NCI-H2081 (cell line): ENCODE measurements at places on chromosomes 1 and 21.

GRCh38 chr1:71919811-71920509, 362.4 kb downstream of the NEGR1 start:
- peak; percentile 34 for DNase-seq

- DNase-seq = peak; percentile 34
Observed at GRCh38 chr1:23957096-23957495, 2.5 kb upstream of the PNRC2 start.

DNA sequence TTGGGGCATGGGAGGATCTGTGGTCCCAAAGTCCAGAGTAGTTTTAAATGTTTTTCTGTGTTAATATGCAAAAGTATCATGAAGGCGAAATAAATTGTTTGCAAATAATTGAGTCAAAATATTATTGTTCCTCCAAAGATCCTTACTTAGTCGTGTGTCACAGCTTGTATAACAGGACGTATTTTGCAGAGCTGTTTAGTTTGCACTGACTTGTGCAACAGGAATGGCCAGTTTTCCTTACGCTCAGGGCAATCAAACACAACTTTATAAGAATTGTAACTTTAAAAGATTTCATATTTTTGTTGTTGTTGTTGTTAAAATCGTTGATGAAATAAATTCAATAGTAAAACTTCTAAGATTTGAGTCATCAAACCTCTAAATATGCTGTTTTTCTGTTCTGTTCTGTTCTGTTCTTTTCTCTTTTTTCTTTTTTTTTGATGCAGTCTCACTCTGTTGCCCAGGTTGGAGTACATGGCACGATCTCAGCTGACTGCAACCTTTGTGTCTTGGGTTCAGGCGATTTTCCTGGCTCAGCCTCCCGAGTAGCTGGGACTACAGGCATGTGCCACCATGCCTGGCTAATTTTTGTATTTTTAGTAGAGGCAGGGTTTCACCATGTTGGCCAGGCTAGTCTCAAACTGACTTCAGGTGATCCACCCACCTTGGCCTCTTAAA, 60.6 kb downstream of the UCK2 start:
- no peak for DNase-seq

DNA sequence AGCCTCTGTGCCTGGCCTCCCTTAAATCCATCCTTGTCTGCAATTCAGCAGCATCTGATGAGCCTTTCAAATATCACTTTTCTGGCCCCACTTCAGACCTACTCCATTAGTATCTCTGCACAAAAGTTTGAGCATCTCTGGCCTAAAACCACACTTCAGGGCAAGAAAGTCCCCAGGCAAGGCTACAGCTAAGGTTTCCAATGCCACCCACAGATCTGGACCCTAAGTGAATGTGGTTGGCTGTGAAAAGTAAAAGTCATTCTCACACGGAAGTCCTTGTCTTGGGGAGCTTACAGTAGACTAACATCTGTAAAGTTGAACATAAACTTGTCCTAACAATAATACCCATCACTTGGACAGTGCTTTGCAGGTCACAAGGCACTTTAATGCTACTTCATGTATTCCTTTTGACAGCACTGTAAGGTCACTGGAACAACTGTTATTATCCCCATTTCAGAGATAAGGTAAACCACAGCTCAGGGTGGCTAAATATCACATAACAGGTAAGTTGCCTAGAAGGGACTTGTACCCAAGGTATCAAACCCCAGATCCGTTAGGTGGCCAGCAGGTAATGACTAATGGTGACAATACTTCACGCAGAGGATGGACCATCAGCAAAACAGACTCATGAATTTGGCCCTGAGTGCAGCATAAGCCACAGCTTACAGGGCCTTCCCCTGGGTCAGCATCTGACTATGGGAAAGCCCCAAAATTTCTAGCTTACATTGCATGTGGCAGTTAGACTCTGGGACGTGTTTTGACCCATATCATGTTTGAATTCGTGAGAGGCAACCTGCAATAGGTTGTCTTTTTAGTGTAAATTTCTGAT, 356.0 kb downstream of the HHAT start:
- no peak for DNase-seq

GRCh38 chr1:240329443-240329842, 237.8 kb downstream of the FMN2 start:
- DNase-seq = no peak

DNA sequence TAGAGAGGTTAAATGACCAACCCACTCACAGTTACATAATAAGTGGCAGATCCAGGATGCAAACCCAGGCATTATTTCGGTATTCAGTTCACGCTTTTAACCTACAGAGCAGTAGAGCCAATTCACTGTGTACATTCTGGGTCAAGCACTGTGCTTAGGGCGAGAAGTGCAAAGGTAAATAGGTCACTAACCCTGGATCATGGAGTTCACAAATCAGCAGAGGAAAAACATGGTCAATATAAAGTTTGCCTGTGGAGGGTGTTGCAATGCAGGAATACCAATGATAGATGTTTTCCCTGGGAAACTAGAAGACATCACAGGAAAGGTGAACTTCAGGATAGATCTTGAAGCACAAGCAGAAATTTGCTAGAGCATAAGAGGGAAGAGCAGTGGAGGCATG, 253.4 kb upstream of the NFIA start:
- no peak for DNase-seq

- no peak for DNase-seq
Observed at GRCh38 chr1:15384301-15384901, 25.3 kb upstream of the EFHD2 start.

DNA sequence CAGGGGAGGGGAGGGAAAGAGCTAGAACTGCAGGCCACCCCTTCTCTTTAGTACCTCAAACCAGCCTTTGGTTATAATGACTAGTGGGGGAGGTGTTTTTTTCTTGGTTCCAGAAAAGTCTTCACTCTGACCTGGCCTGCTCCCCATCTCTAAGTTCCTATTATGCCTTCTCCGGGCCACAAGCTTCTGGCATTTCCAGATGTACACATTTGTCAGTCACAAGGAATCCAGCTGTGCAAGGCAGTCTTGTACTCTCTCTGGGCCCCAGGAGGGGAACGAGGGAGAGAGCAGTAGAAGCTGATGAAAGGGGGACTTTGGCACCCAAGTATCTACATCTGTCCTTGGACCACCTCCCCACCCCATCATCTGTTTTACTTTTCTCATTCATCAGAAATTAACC, 2.7 kb upstream of the FALEC start:
- DNase-seq = no peak
